Activated T-cell treated with anti-CD3 and anti-CD28 coated beads for 24 hours (primary cell): ENCODE measurements at places on chromosomes 11 and 22.

- DNase-seq = peak; percentile 45
These were observed 77.0 kb downstream of the ZNF280B start for GRCh38 chr22:22431271-22432220.

DNA sequence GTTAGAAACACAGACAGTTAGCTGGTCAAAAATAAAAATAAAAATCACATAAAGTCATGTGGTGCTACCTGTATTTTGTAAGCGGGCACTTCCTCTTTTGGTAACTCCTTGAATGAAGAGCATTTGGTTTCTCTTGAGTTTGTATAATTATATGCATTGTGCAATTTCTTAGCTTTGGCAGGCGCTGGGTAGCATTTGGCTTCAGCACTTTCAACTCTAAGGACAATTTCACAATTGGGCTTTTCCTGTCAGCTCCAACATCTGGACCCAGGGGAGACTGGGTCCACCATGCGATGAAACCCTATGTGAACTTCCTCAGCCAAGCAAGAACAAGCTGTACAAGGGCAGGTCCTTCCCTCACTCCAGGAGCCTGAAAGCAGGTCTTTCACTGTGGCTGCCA, 169.1 kb downstream of the RRAS2 start:
- DNase-seq = no peak

- no peak for DNase-seq
These were observed 138.3 kb downstream of the GUCY1A2 start for GRCh38 chr11:106879832-106880546.

GRCh38 chr22:17411213-17411612, 42.0 kb downstream of the CECR2 start:
- DNase-seq = no peak

- DNase-seq = no peak
These were observed 56.6 kb downstream of the CCDC81 start for GRCh38 chr11:86431258-86431657.

- DNase-seq = no peak
These were observed 81.4 kb downstream of the TRIM29 start for GRCh38 chr11:120056301-120057027.

DNA sequence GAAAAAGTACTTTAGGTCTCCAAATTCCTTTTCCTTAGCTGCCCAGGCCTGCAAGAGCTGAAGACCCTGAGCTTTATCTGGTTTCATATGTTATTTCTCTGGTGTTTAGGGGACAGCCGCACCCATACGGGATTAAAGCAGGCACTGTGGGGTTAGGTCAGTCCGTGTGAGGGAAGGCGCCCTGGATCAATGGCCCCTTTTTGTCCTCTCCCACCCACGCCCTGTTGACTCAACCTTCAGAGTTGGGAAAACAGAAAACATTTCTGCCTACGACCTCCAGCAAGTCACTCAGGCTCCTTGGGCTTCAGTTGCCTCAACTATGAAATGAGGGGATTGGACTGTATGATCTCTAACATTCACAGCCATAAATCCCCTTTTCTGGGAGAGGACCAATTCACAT, 55.2 kb upstream of the BARX2 start:
- no peak for DNase-seq

GRCh38 chr11:72642884-72643522, 31.2 kb downstream of the PDE2A start:
- DNase-seq = peak; percentile 50
